GM04504 (cell line): ENCODE measurements at places on chromosomes 7 and 10.

DNA sequence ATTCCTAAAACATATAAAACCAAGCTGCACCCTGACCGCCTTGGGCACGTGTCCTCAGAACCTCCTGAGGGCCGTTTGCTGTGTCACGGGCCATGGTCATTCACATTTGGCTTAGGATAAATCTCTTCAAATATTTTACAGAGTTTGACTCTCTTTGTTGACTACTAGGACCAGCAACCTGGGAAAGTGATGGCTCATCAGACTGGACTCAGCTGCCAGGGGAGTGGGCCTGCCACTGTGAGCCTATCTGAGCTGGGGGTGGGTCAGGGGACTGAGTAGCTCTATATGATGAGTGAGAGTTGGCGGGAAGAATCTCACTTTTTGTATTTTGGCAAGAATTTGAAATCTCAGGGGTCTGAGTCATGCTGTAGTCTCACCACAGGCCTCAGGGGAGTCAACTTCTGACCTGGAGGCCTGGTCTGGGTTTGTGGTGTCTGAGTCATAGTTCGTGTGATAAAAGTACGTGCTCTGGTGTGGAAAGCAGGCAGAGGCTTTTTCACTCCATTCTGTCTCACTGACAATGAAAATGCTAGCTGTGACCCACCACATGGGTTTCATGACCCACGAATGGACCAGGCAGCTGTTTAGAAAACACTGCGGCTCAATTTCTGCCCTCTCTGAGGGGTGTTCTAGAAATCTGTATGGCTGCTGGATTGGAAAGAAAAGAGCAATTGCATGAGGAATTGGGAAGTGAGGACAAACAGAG lies 4.2 kb upstream of the UPP1 start:
- peak; percentile 97 for DNase-seq

GRCh38 chr10:120553911-120554310 lies 96.9 kb downstream of the PLPP4 start:
- DNase-seq: no peak

- no peak for DNase-seq
Measured at GRCh38 chr10:44882166-44882720, 28.9 kb upstream of the TMEM72 start.

DNA sequence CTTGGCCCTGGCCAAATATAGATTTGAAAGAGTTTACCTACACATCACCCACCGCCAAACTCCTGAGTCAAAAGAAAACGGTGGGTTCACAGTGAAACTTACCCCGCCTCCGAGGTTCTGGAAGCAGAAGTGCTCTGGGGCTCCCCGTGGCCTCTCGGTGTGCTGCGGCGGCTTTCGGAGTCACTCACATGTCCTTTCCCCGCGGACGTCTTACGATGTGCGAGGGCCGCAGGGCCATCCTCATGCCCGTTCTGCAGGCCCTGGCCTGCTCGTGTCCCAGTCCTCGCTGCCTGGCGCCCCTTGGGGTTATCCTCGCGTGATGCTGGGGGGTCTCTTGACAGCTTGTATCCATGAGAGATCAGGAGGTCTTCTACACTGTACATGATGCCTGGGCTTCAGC lies 12.0 kb downstream of the JCAD start:
- DNase-seq: no peak

DNA sequence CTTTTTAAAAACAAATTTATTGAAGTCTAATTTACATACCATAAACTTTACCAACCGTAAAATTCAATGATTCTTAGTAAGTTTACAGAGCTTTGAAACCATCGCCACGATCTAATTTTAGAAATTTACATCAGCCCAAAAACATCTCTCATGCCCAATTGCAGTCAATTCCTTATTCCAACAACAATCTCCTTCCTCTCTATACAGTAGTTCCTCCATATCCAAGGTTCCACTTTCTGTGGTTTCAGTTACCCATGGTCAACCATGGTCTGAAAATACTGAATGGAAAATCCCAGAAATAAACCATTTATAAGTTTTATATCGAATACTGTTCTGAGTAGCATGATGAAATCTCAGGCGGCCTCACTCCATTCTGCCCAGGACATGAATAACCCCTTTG lies 183.4 kb upstream of the ADCY1 start:
- DNase-seq: no peak

DNA sequence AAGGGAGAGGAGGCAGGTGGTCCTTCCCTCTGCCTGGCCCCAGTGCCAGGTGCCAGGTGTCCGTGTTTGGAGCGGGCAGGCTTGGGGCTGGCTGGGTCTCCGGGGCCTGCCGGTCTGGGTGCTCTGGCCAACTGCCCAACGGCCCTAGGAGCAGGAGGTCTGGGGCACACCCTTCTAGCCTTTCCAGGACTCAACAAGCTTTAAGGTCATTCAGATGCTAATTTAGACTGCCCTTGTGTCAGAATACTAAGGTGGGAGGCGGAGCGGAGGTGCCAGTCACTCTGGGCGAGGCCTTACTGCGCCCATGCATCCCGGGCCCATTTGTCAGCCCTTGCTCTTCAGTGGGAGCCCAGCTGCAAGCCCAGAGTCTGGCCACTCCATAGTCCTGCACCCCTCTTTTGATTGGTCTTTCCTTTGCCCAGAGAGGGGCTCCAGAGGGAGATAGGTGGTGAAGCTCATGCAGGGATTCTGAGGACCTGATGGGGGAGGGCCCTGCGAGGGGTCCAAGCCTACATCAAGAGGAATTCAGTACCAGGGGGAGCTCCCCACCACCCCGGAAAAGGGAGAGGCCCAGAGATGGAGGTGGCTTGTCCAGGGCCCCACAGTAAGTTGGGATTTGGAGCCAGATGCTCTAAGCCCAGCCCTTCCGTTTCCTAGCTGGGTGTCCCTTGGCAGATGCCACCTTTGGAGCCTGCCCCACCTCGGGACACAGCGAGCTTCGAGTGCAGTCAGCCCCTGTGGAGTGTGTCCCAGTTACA lies 1.3 kb downstream of the PGAM2 start:
- no peak for DNase-seq
